GM12865 (cell line): ENCODE measurements at places on chromosomes 13 and 19.

DNA sequence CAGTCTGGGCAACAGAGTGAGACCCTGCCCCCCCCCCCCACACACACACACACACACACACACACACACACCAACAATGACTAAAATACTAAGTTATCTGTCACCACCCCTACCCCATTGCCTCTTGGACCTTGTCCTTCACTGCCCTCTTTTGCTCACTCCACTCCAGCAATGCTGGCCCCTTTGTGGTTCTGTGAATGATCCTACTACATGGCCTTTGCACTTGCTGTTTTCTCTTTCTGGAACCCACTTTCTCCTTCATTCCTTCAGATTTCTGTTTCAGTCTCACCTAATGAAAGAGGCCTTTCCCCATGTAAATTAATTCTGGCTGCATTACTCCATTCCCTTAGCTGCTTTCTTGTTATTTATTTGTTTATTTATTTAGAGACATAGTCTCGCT, 2.5 kb upstream of the SAMD4B start:
- no peak for DNase-seq

GRCh38 chr19:13547102-13547501, 40.8 kb upstream of the CACNA1A start:
- no peak for DNase-seq

GRCh38 chr19:19490214-19490968, 25.0 kb downstream of the TSSK6 start:
- DNase-seq = peak; percentile 89

DNA sequence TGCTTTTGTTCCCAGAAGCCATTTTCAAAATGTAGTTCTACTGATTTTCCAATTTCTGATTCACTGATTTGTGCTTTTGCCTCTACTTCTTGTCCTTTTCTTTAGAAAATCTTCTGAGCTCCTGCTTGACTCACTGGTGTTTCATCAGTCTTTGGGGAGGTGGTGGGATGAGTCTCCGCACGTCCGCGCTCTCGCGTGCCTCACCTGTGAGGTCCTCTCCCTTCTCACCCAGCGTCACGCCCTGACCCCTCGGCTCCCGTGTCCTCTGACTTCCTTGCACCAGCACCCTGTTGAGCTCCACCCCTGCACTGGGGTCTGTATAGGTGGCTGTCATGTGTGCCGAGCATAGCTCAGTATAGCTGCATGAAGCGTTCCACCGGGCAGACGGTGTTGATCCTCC, 52.7 kb upstream of the MCF2L start:
- DNase-seq = no peak

- DNase-seq = peak; percentile 33
These were observed 1.0 kb upstream of the ZNF529 start for GRCh38 chr19:36573895-36574720.

DNA sequence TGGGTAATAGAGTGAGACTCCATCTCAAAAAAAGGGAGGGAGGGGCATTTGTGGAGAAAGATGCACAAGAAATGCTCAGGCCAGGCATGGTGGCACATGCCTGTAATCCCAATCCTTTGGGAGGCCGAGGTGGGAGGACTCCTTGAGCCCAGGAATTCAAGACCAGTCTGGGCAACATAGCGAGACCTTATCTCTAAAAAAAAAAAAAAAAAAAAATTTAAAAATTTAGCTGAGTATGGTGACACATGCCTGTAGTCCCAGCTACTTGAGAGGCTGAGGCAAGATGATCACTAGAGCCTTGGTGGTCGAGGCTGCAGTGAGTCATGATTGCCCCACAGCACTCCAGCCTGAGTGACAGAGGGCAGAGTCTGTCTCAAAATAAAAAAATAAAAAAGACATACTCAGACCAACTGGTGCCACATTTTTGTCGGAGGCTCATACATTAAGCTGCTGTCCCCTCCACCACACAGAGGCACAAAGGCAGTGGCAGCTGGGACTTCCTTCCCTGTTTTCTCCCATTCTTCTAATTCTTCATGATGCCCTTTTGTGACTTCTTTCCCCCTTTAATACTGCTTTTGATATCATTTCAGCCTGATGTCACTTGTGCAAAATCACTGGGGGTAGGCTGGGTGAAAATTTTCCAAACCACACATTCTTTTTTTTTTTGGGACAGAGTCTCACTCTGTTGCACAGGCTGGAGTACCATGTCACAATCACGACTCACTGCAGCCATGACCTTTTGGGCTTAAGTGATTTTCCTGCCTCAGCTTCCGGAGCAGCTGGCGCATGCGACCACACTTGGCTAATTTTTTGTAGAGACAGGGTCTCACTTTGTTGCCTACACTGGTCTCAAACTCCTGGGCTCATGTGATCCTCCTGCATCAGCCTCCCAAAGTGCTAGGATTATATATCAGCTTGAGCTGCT, 26.8 kb upstream of the CXCL17 start:
- no peak for DNase-seq

GRCh38 chr19:35342430-35342829, 5.3 kb upstream of the FFAR1 start:
- DNase-seq = no peak

DNA sequence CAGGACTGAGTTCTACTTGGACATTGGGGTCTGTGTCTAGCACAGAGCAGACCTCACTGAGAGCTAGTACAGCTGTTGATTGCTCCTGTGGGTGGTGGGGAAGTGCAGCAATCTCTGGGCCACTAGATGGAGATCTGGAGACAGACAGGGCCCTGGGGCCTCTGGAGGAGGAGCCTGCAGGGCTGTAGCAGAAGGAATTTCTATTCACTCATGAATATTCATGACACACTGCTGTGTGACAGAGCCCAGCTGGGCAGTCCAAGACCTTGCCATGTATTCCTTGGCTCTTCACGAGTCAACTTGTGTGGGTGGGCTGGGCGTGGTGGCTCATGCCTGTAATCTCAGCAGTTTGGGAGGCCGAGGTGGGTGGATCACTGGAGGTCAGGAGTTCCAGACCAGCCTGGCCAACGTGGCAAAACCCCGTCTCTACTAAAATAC, 37.5 kb downstream of the SUGP2 start:
- DNase-seq = peak; percentile 59

DNA sequence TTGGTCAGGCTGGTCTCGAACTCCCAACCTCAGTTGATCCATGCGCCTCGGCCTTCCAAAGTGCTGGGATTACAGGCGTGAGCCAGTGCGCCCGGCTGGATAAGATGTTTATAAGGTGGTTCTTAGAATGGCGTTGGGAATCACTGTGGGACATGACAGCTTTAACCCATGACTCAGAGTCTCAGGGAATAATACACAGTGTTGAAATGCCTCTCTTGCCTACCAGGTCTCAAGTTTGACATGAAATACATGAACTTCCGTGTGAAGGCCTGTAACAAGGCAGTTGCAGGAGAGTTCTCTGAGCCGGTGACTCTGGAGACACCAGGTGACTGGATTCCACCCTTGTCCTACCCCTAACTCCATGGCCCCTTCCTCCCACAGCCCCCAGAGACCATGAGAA, 12.6 kb downstream of the FSD1 start:
- no peak for DNase-seq

DNA sequence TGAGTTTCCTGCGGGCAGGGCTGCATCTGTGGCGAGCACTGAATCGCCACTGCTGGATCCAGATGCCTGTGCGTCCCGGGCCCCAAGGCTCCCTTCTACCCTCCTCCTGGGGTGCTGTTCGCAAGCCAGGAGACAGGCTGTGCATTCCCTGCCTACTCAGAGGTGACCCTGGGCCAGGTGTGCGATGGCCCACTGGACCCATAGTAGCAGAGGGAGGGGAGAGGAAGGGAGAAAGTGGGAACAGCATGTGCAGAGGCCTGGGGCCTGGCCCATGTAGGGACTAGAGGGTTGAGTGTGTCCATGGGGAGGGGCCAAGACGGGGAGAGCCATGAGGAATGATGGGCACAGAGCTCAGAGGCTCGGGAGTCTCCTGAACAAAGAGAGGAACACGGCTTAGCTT, 27.3 kb downstream of the CARM1 start:
- DNase-seq = no peak

DNA sequence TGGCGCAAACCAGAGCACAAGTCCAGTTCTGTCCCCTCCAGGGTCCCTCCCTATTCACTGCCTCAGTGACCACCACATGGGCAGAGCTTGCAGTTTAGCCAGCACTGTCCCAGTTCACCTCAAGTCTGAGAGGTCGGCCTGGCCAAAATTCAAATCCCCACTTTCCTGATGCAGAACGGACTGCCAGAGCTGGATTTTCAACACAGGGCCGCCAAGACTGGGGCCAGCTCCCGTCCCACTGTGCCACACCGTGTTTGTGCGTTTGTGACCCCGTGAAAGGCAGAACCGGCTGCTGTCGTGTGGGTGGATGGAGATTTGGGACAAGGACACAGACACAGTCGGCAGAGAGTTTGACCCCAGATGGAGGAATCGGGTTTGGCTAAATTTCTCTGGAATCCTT, 176.7 kb downstream of the URI1 start:
- no peak for DNase-seq

- no peak for DNase-seq
These were observed 74.6 kb downstream of the SHISA2 start for GRCh38 chr13:25977216-25977615.

DNA sequence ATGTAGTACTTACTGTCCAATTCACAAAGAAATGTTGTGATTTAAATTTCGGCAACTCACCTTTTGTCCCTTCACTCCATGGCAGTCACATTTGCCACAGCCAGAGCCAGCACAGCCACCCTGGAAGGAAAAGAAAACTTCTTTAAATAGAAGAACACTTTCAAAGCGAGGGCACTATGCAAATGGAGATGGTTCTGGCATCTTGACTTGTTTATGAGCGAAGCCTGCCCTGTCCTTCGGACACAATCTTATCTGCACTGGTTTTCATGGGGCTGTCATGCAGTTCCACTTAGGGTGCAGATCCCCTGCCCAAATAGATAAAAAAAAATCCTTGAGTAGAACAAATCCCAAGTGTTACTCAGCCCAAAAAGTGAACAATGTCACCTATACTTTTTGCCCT, 64.3 kb downstream of the COL4A1 start:
- DNase-seq = no peak

DNA sequence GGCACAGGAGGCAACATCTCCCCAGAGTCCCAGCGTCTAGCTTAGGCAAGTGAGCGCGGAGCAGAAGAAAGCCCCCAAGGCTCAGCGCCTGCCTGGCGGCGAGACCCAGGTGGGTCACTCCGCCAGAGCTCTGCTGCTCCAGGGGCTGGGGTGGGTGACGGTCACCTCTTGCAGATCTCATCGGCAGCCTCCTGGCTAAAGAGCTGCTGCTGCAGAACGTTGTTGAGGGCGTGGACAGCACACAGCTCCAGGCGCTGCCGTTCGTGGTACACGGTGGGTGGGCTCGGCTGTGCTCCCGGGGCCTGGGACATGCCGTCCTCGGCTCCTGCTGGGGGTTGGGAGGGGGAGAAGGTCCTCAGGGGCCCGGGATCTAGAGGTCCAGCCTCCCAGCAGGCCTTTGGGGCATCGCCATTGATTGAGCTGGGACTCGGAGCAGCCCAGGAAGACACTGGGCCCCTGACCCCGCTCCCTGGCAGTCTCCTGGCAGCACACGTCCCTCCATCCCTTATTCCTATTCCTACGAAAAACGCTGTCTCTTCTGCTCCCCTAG, 795 bp downstream of the JOSD2 start:
- DNase-seq = no peak

DNA sequence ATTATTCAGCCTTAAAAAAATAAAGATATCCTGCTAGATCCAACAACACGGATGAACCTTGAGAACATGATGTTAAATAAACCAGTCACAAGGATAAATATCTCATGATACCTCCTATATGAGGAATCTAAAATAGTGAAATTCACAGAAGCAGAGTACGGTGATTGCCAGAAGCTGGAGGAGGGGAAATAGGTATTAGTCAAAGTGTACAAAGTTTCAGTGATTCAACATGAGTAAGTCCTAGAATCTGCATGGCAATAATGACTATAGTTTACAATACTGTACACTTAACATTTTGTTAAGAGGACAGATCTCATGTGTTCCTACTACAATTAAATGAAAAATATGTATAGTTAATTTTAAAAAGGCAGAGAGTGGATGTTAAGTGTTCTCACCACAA, 206.6 kb upstream of the SLC10A2 start:
- no peak for DNase-seq

GRCh38 chr13:64397701-64398100, 2832.4 kb downstream of the PCDH9 start:
- no peak for DNase-seq

GRCh38 chr13:51532736-51533197, 51.5 kb upstream of the WDFY2 start:
- no peak for DNase-seq

GRCh38 chr13:22562116-22562515, 618.7 kb upstream of the SGCG start:
- no peak for DNase-seq

- DNase-seq = peak; percentile 85
These were observed 50.3 kb upstream of the SIN3B start for GRCh38 chr19:16778796-16779411.

- no peak for DNase-seq
These were observed 905.8 kb downstream of the SLITRK1 start for GRCh38 chr13:82976499-82976898.

DNA sequence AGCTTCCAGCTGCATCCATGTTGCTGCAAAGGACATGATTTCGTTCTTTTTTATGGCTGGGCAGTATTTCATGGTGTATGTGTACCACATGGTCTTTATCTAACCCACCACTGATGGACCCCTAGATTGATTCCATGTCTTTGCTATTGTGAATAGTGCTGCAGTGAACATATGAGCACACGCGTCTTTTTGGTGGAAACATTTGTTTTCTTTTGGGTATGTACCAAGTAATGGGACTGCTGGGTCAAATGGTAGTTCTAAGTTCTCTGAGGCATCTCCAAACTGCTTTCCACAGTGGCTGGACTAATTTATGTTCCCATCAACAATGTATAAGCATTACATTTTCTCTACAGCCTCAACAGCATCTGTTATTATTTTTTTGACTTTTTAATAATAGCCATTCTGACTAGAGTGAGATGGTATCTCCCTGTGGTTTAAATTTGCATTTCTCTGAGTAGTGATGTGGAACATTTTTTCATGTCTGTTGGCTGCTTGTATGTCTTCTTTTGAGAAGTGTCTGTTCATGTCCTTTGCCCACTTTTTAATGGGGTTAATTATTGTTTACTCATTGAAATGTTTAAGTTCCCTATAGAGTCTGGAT, 6.8 kb upstream of the UBE2L5 start:
- DNase-seq = peak; percentile 71

- no peak for DNase-seq
These were observed 590.9 kb upstream of the SGCG start for GRCh38 chr13:22589880-22590279.

DNA sequence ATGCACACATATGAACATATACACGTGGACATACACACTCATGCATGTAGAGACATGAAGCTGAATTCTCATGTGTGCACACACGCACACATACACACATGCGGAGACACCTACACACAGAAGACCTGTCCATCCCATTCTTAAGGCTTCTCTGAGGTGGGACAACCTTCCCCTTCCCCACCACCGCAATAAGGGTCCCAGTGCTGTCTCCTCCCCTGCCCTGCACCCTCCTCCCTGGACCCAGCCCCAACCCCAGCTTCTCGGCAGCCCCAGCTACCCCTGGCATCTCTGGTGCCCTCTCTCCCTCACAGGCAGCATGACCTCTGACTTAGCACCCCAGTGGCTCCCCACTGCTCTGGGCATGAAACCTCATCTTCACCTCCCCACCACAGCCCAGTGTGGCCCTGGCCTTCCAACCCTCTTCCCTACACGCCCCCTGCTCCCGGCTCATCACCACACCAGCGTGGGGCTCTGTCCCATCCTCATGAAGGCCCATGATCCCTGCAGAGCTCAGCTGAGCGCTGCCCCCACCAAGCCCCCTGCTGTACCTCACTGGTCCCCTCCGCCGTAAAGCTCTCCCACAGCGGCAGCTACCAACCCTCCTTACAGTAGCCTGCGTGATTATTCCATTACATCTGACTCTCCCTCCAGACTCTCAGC, 204.1 kb upstream of the ZNF536 start:
- DNase-seq = no peak

- no peak for DNase-seq
These were observed 11.7 kb downstream of the CSNK1G2 start for GRCh38 chr19:1952635-1953034.
